NCI-H345 (cell line): ENCODE measurements at places on chromosomes 1 and 21.

GRCh38 chr1:41580520-41581172 is 96.2 kb upstream of the EDN2 start:
- DNase-seq = no peak

DNA sequence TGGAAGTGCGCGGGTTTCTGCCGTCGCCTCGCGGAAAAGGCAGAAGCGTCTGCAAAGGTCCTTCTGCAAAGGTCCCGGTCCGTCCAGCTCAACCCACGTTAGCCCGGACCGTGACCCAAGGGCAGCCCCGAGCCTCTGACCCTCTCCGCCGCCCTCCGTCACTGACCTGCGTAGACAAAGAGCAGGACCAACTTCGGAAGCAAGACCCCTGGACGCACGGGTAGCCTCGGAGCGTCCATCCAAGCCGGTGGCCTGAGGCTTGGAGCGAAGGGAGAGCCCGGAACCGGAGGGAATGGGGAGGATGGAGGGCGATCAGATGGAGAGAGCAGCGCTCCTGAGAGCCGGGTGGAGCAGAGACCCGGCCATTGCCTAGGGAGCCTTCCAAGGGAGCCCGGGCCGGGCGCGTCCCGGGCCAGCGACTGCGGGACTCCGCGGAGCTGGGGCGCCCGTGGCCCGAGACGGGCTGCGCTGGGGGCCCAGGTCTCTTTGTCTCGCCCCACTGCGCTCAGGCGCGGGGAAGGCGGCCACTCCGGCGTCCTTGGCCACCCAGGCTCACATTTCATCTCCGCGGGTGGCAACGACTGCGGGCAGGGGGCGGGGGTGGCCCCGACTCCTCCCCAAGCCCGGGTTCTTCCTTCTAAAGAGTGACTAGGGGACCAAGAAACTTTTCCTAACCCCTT is at the start of gene CYYR1:
Gene CYYR1 (minus strand): TSS at position 585 of the 680 bp plus-strand sequence. CDS start 346 bp downstream, at position 239.
- no peak for DNase-seq

GRCh38 chr21:31580866-31581276 is 78.6 kb upstream of the SOD1 start:
- DNase-seq = peak; percentile 81

- DNase-seq = peak; percentile 48
Measured at GRCh38 chr1:230185076-230186001, 118.3 kb downstream of the GALNT2 start.

- no peak for DNase-seq
Measured at GRCh38 chr21:39168800-39169199, 14.5 kb downstream of the PSMG1 start.

- no peak for DNase-seq
Measured at GRCh38 chr1:98897479-98897878, 107.2 kb downstream of the PLPPR5 start.

GRCh38 chr1:36238433-36238832 is 14.2 kb downstream of the THRAP3 start:
- DNase-seq = no peak

DNA sequence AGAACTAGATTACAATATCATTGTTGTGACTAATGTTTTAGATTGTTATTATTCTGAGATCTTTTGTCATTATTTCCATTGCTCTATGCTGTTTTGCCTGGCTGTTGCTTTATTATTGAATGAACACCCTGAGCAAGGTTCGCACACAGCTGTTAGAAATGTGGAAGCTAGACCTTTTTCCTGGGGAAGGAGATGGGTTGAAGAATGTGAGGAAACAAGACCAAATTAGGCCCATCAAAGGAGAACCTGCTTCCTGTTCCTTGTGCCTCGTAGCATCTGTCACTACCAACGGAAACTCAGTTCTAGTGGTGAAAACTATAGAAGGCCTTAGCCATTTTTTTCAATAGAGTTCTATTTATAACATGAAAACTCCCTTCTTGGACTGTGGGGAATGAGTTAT is 68.7 kb downstream of the RGL1 start:
- DNase-seq = no peak

DNA sequence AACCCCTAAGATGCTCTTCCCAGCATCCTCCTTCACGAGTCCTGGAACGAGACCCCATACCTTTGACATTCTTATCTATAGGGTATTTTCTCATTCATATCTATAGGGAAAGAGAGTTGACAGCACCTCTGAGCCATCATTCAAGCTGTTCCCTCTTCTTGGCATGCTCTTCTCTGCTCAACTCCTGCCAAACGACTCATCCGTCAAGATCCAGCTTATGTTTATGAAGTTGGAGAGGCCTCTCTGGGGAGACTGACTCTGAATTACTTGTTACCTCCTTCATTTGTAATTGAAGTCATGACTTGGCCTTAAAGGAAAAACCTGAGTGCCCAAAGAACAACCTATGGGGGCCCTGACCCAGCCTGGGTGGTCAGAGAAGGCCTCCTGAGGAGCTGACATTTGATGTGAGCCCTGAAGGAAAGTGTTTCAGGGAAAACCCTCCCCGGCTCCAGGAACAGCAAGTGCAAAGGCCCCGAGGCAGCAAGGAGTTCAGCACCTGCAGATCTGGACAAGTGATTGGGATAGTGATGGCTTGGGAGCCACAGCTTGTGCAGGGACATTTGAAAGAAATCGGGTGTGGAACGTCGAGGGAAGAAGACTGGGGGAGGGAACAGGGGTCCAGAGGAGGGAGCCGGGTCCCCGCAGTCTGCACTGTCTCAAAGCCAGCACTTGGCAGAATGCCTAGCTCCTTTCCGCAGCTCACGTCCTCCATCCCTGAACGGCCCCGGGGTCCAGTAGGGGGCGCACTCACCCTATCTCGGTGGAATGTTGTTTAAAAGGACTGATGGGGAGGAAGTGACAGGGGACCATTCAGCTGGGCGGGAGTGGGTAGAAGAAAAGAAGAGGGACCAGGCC is 14.0 kb upstream of the CDA start:
- peak; percentile 62 for DNase-seq

DNA sequence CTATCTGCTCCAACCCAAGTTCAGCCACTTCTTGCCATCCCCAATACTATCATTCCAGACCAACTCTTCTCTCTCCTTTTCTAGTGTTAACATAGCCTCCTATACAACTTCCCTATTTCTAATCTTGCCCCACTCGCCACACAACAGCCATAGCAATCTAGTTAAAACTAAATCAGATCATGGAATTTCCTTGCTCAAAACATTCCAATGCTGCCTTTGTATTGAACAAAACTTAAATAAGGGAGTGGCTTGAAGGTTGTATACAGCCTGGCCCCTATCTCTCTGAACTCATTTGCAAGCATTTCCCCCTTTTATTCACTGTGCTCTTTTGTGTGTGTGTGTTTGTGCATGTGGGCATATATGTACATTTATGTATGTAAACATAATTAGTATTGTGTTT is 118.1 kb upstream of the SGIP1 start:
- no peak for DNase-seq

DNA sequence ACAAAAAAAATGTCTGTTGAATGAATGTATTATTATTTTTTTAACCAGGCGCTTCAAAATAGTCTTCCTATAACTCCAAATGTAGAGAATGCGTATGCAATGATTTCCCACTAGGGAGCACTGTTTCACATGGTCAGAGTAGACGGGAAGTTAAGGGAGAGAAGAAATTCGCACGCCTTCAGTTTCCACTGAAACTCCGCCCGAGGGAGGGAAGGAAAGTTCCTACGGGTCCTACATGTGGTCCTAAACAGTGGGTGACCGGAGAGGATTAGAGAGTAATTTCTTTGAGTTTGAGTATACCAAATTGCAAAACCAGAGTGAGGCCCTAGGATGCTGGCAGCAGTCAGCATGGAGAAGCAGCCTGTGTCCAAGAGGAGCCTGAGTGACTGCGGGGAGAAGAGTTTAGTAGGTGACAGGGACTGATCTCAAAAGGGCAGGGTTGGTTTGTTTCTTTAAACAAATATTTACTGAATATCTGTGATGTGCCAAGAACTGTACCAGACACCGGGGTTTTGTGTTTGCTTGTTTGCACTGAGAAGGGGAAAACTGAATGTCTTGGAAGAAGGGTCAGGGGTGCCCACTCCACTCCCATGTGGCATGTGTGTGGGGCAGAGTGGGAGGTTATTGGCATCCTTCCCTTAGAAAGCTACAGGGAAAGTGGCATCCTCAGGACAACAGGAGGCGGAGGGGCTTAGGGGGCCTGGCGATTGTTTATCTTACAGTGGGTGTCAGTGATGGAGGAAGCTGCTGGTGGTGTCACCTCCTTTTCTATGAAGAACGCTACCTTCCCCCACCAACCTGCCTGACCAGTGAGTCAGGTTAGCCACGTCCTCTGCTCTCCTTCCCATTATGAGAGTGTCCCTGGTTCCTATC is 22.8 kb downstream of the RNU5D-1 start:
- DNase-seq = no peak

DNA sequence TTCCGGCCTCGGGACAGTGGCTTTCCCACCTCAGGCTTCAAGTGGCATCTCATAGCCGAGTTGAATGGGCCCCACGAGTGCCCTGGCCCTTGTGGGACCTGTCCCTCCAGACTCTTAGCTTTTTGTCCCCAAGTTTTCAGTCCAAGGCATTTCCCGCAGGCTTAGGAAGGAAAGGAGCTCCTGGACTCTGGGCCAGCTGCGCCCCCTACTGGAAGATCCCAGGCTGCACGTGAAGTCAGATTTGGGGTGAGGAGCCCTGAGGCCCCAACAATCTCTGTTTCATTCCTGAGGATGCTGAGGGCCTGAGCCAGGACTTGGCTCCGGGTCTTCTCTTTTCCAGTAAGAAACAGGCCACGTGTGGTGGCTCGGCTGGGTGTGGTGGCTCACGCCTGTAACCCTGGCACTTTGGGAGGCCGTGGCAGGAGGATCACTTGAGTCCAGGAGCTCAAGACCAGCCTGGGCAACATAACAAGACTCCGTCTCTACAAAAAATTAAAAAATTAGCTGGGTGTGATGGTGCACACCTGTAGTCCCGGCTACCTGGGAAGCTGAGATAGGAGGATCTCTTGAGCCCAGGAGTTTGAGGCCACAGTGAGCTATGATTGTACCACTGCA is 67.4 kb downstream of the ARHGEF10L start:
- DNase-seq = peak; percentile 64

DNA sequence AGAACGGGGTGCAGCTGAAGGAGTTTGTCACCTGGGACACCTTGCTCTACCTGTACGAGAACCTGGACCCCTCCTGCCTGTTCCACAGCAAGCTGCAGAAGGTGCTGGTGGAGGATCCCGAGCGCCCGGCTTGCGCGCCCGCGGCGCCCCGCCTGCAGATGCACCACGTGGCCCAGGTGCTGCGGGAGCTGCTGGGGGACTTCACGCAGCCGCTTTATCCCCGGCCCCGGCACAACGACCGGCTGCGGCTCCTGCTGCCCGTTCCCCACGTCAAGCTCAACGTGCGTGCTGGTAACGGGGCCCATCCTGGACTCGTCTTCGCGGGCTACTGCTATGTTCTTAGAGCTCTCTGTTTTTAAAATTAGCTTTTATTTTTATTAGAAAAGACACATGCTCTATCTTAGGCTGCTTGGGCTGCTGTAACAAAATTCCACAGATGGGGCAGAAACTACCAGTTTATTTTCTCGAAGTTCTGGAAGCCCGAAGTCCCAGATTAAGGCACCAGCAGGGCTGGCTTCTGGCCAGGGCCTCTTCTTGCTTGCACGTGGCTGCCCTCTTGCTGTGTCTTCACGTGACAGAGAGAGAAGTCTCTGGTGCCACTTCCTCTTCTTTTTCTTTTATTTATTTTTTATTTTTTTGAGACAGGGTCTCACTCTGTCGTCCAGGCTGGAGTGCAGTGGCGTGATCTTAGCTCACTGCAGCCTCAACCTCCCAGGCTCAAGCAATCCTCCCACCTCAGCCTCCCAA is 38.1 kb downstream of the TRPM2 start:
- DNase-seq = no peak
